ENCODE measurements at places on chromosomes 3 and 15.

DNA sequence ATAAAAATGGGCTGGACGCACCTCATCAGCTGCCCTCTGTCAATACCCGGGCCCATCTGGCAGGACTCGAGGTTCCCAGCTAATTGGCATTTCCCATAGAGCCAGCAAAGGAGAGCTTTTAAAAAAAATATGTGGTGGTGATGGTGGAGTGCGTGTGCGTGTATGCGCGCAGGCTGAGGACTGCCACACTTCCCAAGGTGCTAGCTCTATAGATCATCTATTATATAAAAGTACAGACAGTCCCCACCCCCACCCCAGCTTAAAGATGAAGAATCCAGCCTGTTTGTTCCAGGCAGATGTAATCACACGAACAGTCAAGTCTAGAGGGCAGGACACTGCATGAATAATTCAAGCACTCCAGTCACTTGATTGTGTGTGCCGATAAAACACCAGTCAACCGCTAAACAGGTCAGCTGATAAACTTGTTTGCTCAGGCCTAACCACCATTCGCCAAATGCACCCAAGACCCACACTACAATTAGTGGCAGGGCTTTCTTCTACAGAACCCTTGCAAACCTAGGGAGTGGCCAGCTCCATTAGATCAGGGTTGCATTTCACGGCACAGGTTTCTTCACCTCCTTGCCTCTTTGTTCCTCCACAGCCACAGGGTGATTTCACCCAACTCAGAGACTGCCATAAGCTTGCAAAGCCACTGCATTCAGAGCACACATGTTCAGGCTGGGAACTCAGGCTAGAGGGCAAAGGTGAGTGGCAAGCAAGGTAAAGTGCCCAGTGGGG, 5.8 kb downstream of the TLE3 start:
- no peak for DNase-seq

DNA sequence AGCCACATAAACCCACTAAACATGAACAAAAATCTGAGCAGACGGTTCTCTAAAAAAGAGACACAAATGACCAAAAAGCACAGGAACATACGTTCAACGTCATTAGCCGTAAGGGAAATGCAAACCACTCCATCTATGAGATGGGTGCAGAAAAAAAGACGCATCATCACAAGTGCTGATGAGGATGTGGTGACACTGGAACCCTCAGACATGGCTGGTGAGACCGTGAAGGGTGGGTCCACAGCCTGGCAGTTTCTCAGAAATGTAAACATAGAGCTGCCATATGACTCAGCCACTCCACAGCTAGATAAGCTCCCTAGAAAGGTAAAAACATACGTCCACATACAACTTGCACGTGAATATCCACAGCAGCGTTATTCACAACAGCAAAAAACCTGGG, 23.3 kb downstream of the PCSK6 start:
- DNase-seq, result no peak

GRCh38 chr3:112649478-112649735, 8.5 kb upstream of the CCDC80 start:
- peak; percentile 97 for DNase-seq

- DNase-seq, result no peak
Observed at GRCh38 chr3:87090631-87091030, 99.7 kb upstream of the VGLL3 start.

GRCh38 chr3:143010024-143010423, 8.7 kb downstream of the U2SURP start:
- DNase-seq, result no peak

DNA sequence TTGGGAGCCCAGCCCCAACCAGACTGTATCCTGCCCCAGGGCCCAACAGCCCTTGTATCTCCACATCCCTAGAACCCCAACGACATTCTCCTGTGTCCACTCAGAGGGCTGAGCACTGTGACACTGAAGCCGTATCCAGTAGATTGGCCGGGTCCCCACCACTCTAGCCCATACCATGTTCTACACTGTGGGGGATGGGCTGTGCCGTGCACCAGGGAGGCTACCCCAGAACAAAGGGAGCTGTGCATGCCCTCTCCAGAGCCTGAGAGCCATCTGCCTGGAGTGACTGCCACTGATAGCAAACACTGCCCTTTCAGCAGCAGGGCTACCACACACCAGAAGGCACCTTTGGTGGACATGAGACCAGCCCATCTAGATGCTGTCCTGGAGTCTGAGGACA, 37.1 kb upstream of the CP start:
- DNase-seq, result no peak

- no peak for DNase-seq
Observed at GRCh38 chr3:76134166-76134565, 348.8 kb upstream of the ZNF717 start.

DNA sequence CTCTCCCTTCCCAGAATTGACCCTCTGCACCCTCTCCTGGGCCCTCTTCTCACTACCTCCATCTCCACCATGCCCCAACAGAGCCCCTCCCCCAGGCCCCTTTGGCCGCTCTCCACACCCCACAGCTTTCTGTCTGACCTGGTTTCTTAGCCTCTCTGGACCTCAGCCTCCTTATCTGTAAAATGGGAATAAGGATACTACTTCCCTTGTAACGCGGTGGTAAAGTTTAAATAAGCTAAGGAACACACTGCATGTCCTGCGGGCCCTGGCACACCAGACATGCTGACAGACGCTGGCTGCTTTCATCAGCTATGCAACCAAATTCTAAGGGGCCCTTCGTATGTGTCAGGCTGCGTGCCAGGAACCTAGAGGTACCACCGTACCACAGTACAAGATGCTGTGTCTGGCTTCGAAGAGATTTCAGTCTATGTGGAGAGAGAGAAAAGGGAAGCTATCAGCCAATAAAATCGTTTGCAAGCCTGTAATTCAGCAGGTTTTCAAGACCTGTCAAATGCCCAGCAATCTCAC, 777 bp upstream of the SLC51A start:
- DNase-seq, result no peak

DNA sequence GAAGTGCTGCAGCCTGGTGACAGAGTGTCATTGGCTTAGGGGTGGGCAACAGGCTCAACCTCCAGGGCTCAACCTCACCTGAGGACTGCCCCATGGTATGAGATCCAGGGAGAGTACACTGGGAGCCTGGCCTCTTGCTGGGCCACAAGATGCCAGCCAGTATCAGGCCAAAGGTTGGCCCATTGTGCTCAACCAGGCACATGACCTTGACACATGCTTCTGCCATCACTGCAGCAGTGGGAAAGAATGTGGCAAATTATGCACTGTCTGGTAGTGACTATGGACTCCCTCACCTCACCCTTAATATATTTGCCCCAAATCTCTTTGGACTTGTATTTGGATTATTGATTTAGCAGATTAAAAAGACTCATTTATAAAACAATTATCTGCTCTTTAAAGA, 233.9 kb upstream of the GOLGA6L4 start:
- DNase-seq, result no peak

- DNase-seq, result no peak
Observed at GRCh38 chr3:78279091-78279490, 1239.2 kb downstream of the ROBO2 start.

DNA sequence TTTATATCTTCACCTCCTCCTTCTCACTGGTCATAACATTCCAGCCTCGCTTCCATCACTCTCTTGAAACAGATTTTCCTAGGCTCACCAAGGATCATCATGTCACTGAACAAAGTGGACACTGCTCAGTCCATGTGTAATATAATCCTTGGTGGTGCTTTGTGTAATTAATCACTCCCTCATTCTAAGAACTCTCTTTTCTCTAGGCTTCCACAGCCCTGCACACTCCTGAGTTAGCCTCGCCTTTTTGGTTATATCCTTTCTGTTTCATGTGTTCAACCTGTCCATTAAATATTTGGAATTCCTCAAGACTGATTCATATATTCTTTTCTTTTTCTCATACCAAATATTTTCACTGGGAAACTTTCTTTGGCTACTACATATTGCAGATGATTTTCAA, 440.8 kb downstream of the PYDC2 start:
- no peak for DNase-seq

DNA sequence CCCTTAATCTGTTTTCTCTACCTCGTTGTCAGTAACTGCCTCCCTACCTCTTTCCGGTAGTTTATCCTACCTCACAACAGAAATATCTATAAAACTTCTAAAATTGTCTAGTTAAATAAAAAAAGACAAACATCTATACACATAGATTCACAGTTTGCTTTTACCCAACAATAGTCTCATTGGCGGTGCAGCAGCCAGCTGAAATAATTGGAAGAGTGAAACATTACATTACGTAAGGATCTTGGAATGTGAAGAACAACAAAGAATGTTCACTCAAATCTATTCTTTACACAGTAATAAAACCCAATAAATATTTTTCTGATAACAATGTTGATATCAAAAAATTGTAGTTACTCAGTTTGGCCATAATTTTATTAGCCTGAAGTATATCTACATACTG, 115.5 kb upstream of the ARPP21 start:
- DNase-seq, result peak; percentile 7

DNA sequence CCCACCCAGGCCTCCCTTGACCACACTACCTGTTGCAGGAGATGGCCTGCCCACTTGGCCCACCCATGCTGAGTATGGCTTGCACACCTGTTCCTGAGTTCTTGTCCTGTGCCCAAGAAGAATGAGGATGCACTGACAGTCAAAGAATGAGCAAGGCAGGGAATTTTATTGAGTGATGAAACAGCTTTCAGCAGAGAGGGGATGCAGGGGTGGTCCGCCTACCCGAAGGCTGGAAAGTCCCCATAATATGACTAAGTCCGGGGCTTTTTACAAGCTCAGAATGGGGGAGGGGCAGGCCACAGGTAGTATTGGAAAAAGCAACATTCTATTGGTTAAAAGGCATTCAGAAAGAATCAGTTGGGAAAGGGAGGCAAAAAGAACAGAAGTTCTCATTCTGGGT, 29.9 kb upstream of the RNU6-1 start:
- no peak for DNase-seq

DNA sequence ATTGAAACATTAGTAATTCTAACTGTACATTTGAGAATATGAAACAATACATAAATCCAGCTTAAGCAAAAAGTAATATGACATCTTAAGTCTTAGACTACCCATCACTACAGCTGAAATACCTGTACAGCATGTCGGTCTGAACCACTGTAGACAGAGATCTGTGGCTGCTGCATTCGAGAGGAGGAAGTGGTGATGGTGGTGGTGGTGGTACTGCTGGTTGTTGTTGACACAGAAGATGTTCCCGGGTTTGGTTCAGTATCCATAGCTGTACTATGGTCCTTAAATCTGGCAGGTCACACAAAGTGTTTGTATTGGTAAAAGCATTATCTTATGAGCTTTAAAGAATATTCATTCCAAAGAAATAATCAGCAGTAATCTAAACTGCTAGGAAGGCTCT, 2.9 kb downstream of the PHC3 start:
- DNase-seq, result no peak

- peak; percentile 61 for DNase-seq
Observed at GRCh38 chr15:65916664-65917406, 47.5 kb downstream of the RAB11A start.

GRCh38 chr3:194460566-194460965, 26.2 kb downstream of the ATP13A3 start:
- no peak for DNase-seq

- DNase-seq, result no peak
Observed at GRCh38 chr3:88984256-88984655, 123.2 kb upstream of the EPHA3 start.

- peak; percentile 57 for DNase-seq
Observed at GRCh38 chr3:123880998-123881561, 3.1 kb downstream of the MYLK start.

GRCh38 chr3:46984591-46985459, 5.4 kb downstream of the NBEAL2 start:
- DNase-seq, result no peak

- peak; percentile 23 for DNase-seq
Observed at GRCh38 chr3:43349716-43350115, 63.4 kb downstream of the SNRK start.

DNA sequence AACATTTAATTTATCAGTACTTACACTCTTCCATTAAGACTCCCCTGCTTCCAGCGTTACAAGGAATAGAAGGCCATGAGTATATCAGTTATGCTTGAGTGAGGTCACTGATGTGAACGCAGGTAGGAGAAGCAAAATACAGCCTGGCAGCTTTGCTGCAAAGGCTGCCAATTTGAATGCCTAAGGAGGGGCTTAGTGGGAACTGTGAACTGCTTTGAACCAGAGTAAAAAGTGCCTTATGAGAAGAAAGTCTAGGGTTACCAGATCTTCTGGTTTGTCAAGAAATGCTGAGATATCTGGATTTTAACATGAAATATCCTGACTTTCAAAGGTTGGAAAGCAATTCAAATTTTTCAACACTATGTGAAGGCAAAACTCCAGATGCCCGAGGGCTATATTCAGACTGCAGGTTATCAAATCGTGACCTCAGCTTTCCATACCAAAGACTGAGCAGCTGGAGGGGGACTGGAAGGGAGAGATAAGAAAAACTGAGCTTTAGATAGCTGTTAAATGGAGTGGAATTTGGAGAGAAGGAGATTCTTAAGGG, 446.3 kb upstream of the NECTIN3 start:
- DNase-seq, result no peak

DNA sequence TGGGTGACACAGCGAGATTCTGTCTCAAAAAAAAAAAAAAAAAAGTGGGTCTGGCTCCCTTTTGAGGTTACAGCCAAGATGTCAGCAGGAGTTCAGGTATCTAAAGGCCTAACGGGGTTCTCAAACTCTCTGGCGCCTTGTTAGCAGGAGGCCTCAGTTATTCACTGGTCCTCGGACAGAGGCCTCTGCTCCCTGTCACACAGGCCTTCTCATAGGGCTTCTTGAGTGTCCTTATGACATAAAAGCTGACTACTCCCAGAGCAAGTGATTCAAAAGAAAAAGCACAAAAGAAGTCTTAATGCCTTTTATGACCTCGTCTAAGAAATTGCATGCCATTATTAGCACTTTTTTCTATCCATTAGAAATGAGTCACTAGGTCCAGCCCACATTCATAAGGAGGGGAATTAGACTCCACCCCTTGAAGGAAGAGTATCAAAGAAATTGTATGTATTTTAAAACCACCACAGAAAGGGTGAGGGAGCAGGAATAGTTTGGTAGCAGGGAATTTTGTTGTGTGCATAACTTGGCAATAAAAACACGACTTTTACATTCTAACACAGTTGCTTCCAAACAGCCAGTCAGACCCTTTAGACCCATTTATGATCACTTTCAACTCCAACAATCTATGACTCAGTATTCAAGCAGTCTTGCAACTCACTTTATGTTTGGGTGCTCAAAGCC, 90.3 kb downstream of the MEX3B start:
- DNase-seq, result peak; percentile 74

- DNase-seq, result peak; percentile 65
Observed at GRCh38 chr3:185983495-185984141, 45.8 kb upstream of the TRA2B start.

GRCh38 chr15:80783260-80783659, 4.1 kb downstream of the CEMIP start:
- DNase-seq, result no peak

- DNase-seq, result peak; percentile 82
Observed at GRCh38 chr3:45182915-45183871, 37.0 kb upstream of the CDCP1 start.

- DNase-seq, result no peak
Observed at GRCh38 chr15:27899583-27900285, 199.4 kb downstream of the OCA2 start.

GRCh38 chr15:101115393-101115785, 136.5 kb downstream of the CHSY1 start:
- no peak for DNase-seq

GRCh38 chr3:37499061-37499785, 324.8 kb upstream of the LRRFIP2 start:
- no peak for DNase-seq

Data from fibroblast of skin of abdomen (primary cell).